ENCODE measurements at places on chromosomes 3 and 15. TPM values are rescaled to one million over a fixed set of nuclear protein-coding genes. Genes with fewer than 3 reads are reported as not detected.
A peak's percentile ranks its signal among the peaks of the same experiment; 100 is the strongest.

GRCh38 chr15:89893027-89893426 lies 767 bp downstream of the AP3S2 start:
- DNase-seq, result no peak

DNA sequence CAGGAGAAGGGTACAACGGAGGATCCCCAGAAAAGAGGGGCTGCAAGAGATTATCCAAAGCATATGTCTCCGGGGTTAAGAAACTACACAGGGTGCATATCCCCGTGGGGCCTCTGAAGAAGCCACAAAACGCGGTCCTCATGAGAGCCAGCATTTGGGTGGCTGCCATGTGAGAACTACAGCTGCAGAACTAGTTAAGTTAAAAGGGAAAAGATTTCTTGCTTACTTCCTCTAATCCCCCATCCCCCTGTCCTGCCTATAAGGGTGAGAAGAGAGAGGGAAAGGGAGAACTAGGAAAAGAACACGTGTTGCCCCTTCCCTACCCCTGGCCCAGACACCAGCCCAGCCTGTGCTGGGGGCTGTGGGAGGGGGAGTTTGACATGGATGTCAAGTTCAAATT lies 70.4 kb upstream of the PCSK6 start:
- DNase-seq, result no peak

DNA sequence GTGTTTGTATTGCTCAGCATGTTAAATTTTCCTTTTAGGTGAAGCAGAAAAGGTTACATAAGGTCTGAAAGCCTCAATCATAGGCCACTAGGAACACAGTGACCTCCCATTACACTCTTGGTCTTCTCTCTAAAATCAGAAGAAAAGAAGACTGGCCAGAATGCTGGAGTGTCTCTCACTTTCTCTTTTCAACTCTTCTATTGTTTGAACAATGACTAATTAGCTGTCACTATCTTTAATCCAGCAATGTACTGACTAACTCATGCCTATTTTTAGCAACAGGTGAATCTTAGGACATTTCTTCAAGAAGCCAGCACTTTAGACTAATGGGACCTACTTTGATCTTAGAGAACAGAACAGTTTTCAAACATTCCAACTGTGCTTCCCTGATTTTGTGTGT lies 142.8 kb downstream of the TGFBR2 start:
- no peak for DNase-seq

DNA sequence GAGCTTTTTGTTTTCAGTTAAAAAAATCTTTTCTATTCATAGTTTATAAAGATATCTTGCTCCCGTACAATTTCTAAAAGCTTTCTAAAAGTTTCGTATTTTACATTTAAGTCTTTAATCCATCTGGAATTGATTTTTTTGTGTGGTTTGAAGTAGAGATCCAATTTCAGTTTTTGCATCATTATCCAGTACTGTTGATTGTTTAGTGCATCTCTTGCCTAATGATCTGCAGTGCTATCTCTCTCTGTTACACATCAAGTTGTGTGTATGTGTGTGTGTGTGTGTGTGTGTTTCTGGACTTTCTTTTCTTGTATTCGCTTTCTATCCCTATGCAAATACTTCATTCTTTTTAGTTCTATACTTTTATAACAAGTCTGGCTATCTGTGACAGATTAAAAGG lies 605.8 kb upstream of the DPPA4 start:
- no peak for DNase-seq

- DNase-seq, result peak; percentile 48
These were observed 15.6 kb upstream of the MAGEF1 start for GRCh38 chr3:184727357-184728009.

- DNase-seq, result no peak
These were observed 31.5 kb upstream of the MINDY4B start for GRCh38 chr3:150936693-150937092.

GRCh38 chr3:48830715-48831114 lies 17.0 kb downstream of the PRKAR2A start:
- DNase-seq, result no peak

DNA sequence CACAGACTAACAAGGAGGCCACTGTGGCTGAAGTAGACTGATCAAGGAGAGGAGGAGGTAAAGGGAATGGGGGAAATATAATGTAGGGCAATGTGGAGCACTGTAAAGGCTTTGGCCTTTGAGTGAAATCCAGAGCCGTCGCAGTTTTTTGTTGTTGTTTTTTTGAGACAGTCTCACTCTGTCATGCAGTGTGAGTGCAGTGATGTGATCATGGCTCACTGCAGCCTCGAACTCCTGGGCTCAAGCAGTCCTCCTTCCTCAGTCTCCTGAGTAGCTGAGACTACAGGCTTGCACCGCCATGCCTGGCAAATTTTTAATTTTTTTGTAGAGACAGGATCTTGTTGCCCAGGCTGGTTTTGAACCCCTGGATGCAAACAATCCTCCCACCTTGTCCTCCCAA lies 32.2 kb downstream of the PPP4R2 start:
- no peak for DNase-seq

DNA sequence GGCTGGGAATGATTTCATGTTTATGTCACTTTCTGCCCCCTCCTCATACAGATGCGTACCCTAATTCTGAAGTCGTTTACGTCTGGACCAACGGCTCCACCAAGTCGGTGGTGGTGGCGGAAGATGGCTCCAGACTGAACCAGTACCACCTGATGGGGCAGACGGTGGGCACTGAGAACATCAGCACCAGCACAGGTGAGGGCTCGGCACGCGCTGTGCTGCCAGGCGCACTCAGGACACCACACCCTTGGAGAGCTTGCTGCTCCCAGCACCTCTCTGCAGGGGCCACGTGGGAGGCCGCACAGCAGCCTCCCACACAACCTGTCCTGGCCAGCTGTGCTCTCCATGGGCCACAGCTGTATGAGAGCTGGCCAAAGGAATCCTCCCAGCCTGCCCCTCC lies 33.8 kb upstream of the GABRG3 start:
- no peak for DNase-seq

- no peak for DNase-seq
These were observed 14.7 kb upstream of the SST start for GRCh38 chr3:187684880-187685279.

DNA sequence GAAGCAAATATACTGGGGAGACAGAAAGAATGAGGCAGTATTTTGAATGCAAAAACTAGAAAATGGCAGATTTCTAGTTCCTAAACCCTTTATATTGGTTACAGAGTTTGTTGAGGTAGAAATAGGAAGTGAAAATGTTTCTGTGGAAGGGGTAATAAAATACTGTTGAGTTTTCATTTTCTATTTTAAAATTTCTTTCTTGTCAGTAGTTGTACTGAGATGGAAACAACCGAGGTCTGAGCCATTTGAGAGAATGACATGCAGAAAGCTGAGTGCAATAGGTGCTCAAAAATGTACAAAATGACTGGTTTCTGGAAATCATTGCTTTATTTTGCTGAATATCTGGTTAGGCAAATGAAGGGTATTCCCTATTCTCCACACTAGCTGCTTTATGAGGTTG lies 361.4 kb downstream of the CHL1 start:
- DNase-seq, result no peak

DNA sequence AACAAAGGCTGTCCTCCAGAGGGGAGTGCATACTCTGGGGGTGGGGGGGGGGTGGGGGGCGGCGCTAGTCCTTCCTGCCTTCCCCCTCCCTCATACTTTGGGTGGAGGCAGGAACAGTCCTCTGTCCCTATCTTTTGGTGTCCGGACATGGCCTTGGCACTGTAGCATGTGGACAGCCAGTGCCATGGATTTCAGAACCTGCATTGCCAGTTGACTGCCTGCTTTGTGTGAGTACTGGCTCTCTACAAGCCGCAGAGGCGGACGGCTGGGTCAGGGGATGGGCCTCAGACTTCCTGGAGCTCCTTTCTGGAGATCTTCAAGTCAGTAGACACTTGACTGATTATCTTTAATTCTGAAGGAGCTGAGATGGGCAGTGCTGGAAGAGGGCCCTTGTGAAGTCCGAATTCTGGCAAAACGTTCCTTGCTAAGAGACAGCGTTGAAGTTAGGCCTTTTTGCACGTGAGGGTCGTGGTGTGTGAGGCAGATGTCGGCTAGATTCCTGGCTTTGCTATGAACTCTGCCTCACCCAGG lies 2.5 kb downstream of the CLDN11 start:
- DNase-seq, result no peak

DNA sequence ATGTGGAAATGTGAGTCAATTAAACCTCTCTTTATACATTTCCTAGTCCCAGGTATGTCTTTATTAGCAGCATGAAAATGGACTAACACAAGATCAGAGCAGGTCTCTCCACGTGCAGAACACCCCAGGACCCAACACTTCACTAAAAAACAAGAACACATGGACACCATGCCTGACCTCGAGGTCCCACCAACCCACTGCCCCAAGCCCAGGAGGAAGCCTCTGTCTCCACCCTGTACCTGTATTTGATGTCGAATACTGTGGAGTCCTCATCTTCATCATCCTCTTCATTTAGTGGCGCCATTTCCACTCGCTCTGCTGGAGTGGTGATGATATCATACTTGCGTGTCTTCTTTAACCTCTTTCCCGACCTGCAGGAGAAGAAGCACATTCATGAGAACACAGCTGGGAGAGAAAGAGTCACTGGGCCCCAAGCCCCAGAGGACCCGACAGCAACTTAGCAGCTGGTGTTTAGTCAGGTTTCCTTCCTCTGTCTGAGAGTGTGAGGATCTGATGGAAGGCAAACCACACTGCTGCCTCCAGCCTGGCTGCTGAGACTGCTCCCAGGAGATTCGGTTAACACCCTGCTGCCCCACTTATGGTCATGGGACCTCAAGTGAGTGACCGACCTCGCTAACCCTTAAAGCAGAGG lies 25.5 kb downstream of the FAM174B start:
- DNase-seq, result no peak

DNA sequence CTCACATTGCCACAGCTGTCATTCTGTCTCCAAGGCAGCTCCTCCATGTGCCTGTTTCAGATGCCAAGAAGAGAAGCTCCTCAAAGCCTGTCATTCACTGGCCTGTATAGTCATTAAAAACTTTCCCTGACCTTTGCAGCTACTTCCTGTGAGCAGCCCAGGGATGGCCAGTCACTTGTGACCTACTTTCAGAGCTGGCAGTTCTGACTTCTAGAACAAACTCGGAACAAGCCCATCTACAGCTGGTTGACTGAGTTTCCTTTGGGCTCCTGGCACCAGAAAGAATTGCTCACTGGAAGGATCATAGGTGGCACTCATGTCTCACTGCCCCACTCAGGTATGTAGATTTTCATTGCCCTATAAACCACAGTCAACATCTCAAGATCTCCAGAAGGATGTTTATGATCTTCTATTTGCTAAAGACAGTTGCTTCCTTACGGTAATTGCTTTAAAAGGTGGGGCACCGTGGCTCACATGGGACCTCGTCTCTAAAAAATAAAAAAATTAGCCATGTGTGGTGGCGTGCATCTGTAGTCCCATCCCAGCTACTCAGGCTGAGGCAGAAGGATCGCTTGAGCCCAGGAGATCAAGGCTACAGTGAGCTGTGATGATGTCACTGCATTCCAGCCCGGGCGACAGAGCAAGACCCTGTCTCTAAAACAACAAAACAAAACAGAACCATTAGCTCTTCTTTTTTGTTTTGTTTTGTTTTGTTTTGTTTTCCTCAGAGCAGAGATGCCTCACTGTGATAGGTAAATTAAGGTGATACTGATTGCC lies 11.2 kb upstream of the ATP13A3 start:
- DNase-seq, result no peak

GRCh38 chr15:78492872-78493271 lies 14.5 kb upstream of the HYKK start:
- DNase-seq, result no peak

- peak; percentile 64 for DNase-seq
These were observed 951 bp downstream of the FOXL2 start for GRCh38 chr3:138945709-138946662.

GRCh38 chr15:37111427-37111717 lies 11.0 kb upstream of the MEIS2 start:
- DNase-seq, result no peak

GRCh38 chr3:51163051-51163450 lies 222.0 kb upstream of the MANF start:
- DNase-seq, result no peak

GRCh38 chr3:27746838-27747237 lies 24.7 kb upstream of the EOMES start:
- DNase-seq, result no peak

- no peak for DNase-seq
These were observed 1074.1 kb downstream of the SI start for GRCh38 chr3:164004205-164004604.

DNA sequence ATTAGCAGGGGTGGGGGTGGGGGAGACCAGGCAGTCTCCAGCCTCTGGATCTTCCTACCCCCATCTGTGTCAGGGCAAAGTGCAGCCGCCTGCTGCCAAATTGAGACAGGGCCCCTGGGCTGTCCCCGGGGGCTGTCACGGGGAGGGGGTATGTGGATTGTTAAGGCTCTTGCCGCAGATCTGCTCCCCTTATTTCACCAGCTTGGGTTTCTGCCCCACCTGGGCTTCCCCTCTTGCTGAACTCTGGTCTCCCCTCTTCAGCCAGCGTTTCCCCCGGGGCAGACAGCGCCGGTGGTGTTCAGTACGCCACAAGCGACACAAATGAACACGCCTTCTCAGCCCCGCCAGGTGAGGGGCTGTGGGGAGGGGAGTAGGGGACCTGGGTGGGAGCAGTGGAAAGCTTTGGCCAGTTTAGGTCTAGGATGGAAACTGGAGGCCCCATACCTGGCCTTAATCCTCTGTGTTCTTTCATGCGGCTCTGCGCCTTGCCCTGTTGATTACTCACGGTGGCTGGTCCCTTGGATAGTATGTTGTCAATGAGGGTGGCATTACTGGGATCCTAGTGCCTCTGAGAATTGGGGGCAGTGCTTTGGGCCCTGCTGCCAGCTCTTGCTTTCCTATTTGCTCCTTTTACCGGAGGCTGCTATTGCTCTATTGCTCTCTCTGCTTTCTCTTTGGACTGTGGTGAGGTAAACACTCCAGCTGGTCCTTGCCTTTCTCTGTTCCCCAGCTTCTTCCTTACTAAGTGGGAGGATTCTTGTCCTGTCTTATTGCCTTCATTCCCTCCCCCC lies 1.7 kb downstream of the EIF4G1 start:
- DNase-seq, result no peak

- no peak for DNase-seq
These were observed 8.1 kb upstream of the SPG21 start for GRCh38 chr15:64997745-64998375.

DNA sequence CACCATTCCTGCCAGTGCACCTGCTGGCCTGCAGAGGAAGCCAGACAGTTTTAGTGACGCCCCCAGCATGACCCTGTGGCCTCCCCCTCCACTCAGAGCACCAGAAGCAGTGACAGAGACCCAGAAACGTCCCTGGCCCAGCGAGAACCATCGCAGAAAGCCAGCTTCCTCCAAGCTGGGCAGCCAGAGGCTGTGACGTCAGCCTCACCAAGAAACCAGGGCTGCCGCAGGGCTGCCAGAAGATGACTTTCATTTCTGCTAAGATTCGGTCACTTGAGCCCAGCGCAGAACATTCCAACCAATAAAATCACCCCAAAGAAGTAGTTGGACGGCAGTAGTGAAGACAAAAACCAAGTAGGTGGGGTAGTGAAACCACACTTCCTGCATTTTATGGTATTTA lies 29.6 kb upstream of the RPL32 start:
- DNase-seq, result no peak

Gene CCDC54
- not detected for total RNA-seq

Gene EPHB3
- 14.8 TPM for total RNA-seq

Gene PXK
- 8.0 TPM for total RNA-seq

Gene SLC12A1
- not detected for total RNA-seq

Gene SLC28A1
- 0.08 TPM for total RNA-seq

Gene PLSCR1
- total RNA-seq, result 117 TPM

Gene SCG3
- total RNA-seq, result 2.4 TPM

Gene LRRC34
- total RNA-seq, result 0.16 TPM

Gene HYKK
- total RNA-seq, result 2.5 TPM

Gene RYR3
- 0.44 TPM for total RNA-seq
